Mammary epithelial cell (primary cell): ENCODE measurements at places on chromosomes 3 and 15. TPM values are rescaled to one million over a fixed set of nuclear protein-coding genes. Genes with fewer than 3 reads are reported as not detected.

The DNAH12 gene
- under 0.01 TPM for total RNA-seq

The ROPN1 gene
- total RNA-seq: 0.92 TPM in 1 of 2 replicates, not detected in the other

The TMEM266 gene
- 0.33 TPM for total RNA-seq

The SERPINI2 gene
- total RNA-seq: not detected in 2 replicates

The SERPINI1 gene
- 5.0 TPM for total RNA-seq

The ROPN1B gene
- not detected for total RNA-seq

The PLSCR2 gene
- not detected for total RNA-seq

The SSUH2 gene
- total RNA-seq: not detected

The CACNA1D gene
- 2.3 TPM for total RNA-seq

The CCDC54 gene
- total RNA-seq: not detected

The FOXB1 gene
- total RNA-seq: not detected in 2 replicates

The FYTTD1 gene
- 49.0 TPM for total RNA-seq

The APBA2 gene
- 1.5 and 2.1 TPM in 2 replicates for total RNA-seq

The NME9 gene
- 0.50 TPM for total RNA-seq

The FETUB gene
- 0.24 TPM in 1 of 2 replicates, not detected in the other for total RNA-seq

The PTPN23 gene
- total RNA-seq: 31.3 TPM

The ZMYND10 gene
- 0.33 TPM for total RNA-seq
